ENCODE measurements at places on chromosomes 13 and 19.
A peak's percentile ranks its signal among the peaks of the same experiment; 100 is the strongest.

GRCh38 chr13:110525328-110526319 lies 35.9 kb downstream of the RAB20 start:
- DNase-seq: peak; percentile 71

- no peak for DNase-seq
Observed at GRCh38 chr19:47661611-47662010, 51.6 kb upstream of the EHD2 start.

GRCh38 chr19:52936954-52937325 lies 13.7 kb upstream of the ZNF888 start:
- no peak for DNase-seq

DNA sequence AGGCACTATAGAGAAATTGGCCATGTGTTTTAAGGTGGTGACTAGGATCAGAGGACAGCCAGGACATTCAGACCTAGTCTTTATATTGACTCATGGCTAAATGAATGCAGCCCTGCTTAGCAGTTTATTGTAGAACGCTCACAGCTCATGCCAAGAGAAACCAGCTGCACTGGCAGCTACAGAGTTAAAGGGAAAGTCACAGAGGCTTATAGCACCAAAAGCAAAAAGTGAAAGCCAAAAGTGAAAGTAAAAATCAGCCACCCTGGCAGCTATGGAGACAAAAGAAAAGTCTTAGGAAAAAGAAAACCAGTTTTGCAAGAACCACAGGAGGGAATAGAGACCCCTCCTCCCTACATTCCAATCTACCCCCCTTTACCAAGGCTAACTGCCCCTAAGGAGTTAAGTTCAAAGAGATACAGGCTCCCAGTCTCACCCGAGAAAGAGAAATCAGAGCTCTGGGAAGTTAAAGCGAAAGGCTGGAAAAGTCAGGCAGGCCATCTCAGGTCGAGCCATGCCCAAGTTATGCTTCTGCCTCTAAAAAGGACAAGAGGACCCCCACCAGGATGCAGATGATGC lies 99.0 kb downstream of the ZNF429 start:
- no peak for DNase-seq

GRCh38 chr19:12638611-12639182 lies 27.8 kb downstream of the MAN2B1 start:
- DNase-seq: no peak

DNA sequence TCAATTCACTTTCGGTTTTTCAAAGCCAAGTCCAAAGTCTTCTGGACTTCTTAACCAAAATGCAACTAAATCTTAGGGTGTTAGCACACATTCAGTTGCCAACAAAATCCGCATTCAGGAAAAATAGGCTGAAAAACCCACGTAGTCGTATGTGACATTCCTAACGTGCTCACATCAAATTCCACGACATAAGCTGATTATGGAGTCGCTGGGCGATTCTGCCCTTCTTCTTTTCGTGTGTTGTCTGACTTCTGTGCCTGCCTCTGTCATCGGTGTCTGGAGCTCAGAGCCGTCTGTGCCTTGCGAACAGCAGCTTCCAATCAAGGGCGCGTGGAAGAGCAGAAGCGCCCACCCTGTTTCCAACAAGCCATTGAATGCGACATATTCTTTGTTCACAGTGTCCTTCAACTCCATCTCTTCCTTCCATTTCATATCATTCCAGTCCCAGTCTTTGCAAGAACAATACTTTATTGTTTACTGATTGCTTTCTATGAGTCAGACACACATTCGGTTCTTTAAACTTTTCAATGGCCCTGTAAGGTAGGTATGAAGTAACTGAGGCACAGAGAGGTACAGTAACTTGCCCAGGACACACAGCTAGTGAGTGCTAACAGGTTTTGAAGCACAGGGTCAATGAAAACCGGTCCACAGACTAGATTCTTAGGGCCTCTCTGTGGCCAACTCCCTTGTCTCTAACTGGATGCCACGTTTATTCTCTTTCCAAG lies 8.2 kb upstream of the ZNF507 start:
- no peak for DNase-seq

GRCh38 chr19:8305798-8306197 lies 2.4 kb downstream of the CD320 start:
- DNase-seq: no peak

DNA sequence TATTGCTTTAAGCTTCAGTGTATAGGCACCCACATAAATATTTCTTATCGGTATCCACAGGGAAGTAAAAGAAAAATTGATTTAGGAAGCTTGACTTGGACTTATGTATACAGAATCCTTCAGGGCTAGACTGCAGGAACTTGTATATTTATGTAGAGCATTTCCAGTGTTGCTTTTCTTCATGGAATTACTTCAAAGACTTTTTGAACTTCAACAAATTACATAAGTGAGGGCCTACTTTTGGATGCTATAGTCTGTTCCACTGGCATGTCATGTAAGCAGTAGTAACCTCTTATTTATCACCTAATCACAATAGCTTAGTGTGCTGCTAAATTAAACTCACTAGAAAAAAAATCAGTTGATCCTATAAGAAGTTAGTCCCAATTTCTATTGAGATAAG lies 557.9 kb upstream of the SLITRK6 start:
- no peak for DNase-seq

GRCh38 chr19:8254286-8255001 lies 45.3 kb downstream of the CERS4 start:
- peak; percentile 27 for DNase-seq

DNA sequence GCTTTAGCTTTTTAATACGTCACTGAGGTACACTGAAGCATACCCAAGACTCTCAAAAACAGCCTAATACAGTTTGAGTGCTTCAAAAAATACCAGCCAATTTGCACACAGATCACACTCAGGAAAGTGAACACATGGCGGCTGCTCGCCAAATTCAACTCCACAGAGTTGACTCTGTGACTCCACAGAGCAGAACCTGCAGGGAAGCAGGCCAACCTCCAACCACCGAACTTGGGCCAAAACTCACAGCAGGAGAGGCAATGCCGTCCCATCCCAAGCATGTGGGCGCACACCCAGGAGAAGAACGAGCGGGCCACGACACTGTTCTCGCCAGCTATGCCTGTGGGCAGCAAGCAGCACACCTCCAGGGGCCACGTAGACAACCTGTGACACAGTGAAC lies 21.1 kb downstream of the ELL start:
- no peak for DNase-seq

DNA sequence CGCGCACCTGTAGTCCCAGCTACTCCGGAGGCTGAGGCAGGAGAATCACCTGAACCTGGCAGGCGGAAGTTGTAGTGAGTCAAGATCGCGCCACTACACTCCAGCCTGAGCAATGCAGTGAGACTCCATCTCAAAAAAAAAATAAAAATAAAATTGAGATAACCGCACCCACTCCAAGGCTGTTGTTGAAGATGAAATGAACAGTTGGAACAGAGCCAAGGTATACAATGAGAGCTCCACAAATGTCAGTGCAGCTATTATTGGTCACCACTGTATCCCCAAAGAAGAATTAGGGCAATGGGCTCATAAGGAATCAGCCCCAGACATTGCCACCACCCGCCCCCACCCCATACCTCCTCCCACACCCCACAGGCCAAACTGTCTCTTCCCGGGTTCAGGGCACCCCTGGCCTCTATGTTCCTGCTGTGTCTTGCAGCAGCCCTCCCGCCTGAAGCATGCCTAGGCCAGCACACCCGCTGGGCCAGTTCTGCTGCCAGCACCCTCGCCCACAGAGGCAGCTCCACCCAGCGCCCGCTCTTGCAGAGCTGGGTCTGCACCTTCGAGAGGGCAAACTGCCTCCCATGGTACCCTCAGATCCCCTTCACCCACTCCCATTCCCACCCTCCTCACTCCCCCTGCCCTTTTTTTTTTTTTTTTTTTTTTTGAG lies 3.5 kb upstream of the S1PR5 start:
- DNase-seq: no peak

- no peak for DNase-seq
Observed at GRCh38 chr13:23731709-23732108, 157.5 kb downstream of the MIPEP start.

DNA sequence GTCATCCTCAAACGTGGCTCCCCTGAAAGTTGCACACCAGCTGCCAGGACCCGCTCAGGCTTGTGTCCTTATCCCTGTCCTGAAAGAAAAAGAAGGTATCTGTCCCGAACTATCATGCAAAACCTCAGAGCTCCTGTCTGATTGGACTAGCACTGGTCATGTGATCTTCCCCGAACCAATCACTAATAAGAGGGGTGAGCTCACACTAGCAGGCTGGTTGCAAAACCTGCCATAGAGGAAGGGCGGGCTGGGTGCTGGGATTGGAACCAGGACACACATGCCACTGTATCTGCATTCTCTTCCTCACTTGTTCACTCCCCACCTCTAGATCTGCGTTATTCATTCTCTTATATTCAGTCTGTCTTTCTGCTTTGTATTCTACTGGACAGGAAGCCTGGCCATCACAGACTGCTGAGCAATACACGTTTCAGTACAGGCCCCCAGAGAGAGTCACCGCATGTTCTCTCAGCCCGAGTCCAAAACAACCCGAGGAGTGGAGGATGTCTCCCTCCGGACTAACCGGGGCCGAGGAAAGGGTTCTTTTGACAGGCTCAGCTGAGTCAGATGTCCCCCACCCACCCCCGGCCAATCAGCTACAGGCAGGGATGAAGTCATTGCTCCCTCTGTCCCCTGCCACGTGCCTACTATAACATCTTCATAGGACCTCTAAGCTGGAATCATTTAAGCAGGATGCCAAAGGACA lies 97.7 kb downstream of the SIPA1L3 start:
- peak; percentile 82 for DNase-seq

DNA sequence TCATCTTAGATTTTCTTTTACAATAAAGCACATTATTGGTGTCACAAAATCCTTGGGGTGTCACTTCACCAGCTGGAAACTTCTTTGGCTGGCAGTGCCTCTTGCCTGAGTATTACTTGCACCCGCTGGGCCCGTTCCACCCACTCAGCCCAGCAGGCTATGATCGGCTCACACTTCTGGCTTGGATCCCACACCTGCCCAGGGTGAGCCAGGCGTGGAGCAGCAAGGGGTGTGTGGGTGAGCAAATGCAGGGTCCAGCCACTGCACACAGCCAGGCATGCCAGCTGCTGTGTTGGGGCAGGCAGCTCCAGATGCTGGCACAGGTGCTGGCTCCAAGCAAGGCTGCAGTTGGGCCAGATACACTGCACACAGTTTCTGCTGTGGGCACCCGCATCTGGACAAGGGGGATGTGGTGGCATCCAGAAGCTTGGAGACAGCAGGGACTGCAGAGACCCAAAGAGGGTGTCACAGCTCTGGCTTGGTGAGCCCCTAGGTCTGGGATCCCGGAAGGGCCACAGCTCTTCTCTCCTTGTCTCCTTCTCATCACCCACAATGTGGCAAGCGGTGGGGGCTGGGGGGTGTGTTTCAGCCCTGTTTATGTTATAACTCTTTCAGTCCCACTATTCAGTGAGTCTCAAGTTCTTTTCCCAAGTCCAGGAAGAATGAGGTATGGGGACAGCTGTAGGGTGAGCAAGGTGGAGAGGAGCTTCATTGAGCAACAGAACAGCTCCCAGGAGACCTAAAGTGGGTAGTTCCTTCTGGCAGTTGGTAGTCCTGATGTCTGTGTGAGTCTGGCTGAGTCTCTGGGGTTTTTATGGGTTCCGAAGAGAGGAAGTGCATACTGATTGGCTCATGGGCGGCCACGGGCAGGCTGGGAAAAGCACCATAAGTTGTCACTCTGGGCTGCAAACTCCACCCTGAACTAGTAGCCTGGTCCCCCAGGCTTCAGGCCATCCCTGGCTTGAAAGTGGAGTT lies 25.3 kb upstream of the TBC1D4 start:
- no peak for DNase-seq

DNA sequence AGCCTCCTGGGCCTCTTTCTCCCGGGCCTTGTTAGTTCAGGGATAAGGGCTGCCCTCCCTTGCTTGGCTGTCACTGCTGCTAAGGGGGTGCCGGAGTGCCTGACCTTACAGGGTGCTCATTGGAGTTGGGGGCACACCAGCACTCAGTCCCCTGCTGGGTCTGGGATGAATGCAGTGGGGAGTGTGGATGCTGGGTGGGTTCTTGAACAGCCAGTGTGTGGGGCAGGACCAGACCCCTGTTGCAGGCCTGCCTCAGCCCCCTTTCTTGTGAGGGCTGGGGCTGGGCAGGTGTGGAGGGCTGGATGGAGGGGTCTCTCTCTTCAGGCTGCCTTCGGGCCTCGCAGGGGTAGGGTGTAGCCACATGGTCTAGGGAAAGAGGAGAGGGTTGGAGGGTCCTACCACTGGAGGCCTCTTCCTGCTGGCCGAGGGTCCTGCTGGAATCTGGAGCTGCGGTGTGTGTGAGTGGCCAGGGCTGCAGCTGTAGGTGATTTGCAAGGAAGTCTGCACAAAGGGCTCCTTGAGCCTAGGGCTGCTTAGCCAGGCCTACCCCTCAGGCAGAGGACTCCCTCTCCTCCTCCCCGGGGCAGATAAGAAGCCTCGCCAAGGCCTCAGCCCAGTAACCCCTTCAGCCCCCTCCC lies 3.2 kb downstream of the CEBPA start:
- DNase-seq: no peak

- DNase-seq: no peak
Observed at GRCh38 chr19:48833977-48834376, 2.3 kb downstream of the HSD17B14 start.

GRCh38 chr13:66312312-66313087 lies 917.6 kb downstream of the PCDH9 start:
- DNase-seq: no peak

DNA sequence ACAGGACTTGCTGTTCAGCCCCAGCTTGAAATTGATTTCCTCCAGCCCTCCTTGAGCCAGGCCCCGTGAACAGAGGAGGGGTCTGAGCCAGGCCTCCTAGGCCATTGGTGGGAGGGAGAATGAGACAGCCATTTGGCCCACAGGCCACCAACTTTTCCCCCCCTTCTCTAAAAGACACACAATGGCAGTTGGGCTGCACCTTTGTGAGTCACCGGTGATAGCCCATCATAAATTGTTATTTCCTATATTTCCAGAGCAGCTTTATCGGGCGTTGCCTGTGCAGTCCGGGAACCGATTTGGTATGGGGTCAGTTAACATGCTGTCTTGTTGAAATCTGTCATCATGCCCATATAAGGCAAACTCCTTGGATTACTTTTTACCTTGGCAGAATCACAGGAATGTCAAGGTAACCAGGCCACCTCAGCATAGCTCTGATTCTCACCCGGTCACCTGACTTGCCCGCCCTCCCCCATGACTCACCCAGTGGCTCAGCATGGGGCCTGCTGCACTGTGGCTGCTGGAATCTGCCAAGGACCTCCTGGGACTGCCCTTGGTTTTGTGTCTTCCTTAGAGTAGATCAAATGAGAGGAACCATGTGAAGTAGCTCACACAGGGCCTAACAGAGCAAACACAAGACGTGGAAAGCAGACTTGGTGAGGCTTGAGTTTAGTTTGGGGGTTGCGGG lies 36.1 kb downstream of the ACTN4 start:
- DNase-seq: no peak

GRCh38 chr13:62119739-62120700 lies 704.4 kb upstream of the PCDH20 start:
- peak; percentile 32 for DNase-seq

DNA sequence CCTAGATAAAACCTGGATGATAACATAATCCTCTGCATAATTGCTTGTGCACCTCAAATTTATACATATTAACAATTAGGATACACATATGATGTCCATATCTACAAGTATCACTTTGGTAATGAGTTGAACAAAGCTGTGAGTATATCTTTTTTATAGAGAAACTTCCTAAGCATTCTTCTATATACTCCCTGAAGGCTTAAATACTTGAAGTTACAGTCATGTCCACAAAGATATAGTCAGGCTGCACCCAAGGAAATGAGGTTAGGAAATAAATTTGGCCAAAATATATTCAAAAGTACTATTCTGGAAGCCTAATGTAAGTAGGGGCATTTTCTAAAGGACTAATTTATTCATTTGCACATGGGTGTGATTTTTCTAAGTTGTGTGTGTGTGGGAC lies 761.5 kb downstream of the PCDH9 start:
- DNase-seq: no peak

GRCh38 chr19:33064792-33065550 lies at the start of gene RHPN2:
TSS of gene RHPN2 (minus strand) at chr19:33064888. CDS start at chr19:33064852, 36 bp downstream.
- DNase-seq: peak; percentile 94

All from GM13976 (cell line).